Naive thymus-derived CD4-positive, alpha-beta T cell (primary cell): ENCODE measurements at places on chromosomes 16 and 17. TPM values are rescaled to one million over a fixed set of nuclear protein-coding genes. Genes with fewer than 3 reads are reported as not detected.

DNAI2 gene
- polyA plus RNA-seq: not detected

DOC2B gene
- polyA plus RNA-seq: not detected

KRT32 gene
- polyA plus RNA-seq: not detected

MRPS7 gene
- polyA plus RNA-seq: 135 TPM

ABI3 gene
- polyA plus RNA-seq: 21.8 TPM

DNA sequence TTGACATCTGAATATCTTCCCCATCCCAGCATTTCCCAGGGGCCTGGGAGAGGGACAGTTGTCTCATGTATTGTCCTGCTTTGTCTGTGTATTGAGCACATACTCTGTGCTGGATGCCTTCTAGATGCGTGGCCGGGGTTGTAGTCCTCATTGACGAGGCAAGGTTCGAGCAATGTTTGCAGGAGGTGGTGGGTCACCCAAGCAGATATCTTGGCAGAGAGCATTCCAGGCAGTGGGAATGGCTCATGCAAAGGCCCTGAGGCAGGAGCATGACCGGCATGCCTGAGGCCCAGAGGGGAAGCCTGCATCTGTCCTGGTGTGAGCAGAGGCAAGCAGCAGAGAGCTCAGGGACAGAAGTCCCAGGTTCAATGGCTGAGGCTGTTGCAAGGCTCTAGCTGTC lies 17.5 kb downstream of the KRT33A start:
- DNase-seq: no peak

GRCh38 chr17:35726953-35727460 lies 4.4 kb upstream of the RASL10B start:
- DNase-seq: no peak

- DNase-seq: no peak
Observed at GRCh38 chr16:79897453-79898146, 297.1 kb upstream of the MAF start.

DNA sequence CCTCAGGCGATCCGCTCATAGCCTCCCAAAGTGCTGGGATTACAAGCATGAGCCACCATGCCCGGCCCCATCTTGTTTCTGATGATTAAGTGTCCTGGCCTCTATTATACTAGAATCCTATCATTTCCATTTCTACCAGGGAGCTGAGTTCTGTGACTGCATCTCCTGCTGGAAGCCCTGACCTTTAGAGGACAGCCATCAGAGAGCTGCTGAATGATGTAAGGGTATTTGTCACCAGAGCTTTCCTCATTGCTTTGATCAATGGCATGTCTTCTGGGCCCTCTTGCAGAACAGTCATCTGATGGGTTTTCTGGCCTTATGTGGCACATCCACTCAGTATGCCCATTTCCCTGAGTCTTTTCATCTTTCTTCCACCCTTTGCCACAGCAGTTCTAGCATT lies 39.9 kb downstream of the PSMD12 start:
- no peak for DNase-seq

GRCh38 chr16:27646806-27647205 lies 96.9 kb downstream of the KATNIP start:
- no peak for DNase-seq

DNA sequence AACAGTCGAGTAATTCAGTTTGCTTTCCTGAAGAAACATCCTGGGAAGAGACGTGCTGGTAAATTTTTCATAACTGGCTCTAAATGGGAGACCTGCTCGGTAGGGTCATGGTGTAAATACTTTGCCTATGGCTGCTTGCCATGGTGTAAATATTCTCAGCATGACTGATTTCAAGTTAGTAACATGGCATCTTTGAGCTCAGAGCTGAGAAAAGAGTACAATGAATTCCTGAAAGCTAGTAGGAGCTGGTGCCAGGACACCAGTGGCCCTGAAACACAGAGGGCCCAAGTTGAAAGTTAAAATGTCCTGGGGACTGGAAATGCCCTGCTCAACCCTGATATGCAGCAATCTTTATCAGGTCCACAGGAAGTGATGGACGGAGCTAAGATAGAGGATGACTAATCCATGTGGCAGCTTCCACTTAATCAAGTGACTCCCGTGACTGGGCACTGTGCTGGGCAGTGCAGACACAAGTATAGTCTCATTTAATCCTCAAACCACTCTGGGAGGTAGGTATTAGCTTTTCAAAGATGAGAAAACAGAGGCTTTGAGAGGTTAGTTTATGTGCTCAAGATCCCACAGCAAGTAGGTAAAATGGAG lies 130.1 kb upstream of the ADAMTS18 start:
- no peak for DNase-seq

GRCh38 chr16:2820836-2821486 lies 3.9 kb downstream of the PRSS21 start:
- DNase-seq: no peak

GRCh38 chr17:55332296-55333041 lies 67.7 kb downstream of the HLF start:
- no peak for DNase-seq
